ENCODE measurements at places on chromosomes 5 and 9.

DNA sequence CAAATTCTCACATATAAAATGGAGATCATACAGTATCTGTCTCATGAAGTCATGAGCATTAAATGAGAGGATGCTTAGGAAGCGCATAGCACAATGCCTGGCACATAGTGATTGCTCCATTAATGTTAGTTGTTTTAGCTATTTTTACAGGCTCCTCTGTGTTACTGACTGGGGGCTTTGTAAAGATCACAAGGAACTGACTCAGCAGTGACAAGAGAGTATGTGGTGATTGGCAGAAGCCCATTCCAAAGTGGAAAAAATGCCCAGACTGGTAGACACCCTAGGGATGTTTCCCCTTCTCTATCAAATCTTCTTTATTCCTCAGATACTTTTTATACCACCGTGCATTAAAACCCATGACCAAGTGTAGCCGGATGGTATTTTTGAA lies 33.5 kb downstream of the ABLIM3 start:
- no peak for DNase-seq

DNA sequence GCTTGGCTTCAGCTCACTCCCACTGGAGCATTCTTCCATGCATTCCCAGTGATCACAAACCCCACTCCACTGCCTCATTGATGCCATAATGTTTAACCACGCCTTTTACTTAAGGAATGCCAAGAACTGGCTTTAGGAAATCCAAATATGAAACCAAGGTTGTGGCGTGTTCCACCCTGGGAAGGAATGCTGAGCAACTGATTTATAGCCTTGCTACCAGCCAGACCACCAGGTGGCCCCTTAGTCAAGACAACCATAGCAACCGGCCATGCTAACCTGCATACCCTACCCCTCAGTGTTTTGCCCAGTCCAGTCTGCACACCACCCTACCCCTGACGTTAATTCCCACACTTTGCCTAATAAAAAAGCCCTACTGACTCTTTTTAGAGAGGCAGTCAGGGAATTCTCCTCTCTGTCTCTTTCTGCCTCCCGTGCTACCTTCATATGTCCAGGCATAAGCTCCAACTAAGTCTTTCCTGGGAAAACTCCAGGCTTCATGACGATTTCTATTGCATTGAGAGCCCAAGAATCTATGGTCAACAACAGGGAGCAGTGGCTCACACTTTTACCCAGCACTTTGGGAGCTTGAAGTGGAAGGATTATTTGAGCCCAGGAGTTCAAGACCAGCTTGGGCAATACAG lies 27.0 kb upstream of the PRRC2B start:
- no peak for DNase-seq

GRCh38 chr9:134660407-134660806 lies 18.8 kb downstream of the COL5A1 start:
- no peak for DNase-seq

DNA sequence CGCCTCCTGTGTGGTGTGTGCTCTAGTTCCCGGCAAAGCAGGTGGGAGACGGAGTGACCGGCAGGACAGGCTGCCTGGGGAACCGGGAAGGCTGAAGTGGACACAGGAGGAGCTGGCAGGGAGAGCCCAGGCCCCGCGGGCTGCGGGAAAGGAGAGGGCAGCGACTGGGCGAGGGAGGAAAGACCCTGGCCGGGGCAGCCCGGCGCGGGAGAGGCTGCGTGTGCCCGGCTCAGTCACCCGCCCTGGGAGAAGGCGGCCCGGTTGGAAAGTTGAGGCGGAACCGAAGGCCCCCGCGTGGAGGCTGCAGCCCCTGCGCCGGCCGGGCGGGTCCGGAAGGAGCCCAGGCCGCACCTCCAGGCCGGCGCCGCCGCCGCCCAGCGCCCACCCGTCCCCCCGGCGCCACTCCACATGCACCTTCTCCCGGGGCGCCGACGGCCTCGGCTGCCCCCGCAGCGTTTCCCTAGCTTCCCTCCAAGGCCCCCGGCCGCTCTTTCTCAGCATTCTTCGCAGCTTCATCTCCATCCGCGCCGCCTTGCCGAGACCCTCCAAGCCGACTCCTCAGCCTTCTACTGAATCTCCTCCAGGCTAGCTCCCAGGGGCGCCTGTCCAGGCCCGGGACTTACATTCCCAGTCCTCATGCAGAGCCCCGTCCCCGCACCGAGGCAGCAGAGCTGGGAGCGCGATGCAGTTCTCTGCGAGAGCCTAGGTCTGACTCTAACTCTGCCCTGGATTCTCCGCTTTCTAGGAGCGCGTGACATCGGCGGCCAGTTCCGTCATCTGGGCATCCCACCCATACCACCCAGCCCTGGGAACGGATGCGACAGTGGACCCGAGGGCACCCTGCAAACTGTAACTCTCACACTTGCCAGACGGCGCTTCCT lies 152.0 kb downstream of the ERCC6L2 start:
- no peak for DNase-seq

DNA sequence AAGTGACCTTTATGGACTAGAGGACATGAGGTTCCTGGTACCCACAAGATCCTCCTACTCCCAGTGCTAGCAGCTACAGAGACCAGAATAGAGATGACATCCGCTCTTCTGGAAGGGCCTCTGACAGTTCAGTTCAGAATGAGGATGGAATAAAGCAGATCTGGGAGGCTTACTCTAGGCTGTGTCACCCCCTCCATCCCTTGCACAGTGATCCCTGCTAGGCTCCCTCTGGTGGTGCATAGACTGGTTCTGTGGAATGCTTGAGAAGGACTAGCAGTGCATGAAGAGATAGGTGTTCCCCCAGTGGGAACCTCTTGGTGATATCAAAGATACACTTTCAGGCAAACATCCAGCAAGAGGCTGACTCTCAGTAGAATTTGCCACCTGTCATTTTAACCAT lies 83.0 kb downstream of the NPR3 start:
- no peak for DNase-seq

DNA sequence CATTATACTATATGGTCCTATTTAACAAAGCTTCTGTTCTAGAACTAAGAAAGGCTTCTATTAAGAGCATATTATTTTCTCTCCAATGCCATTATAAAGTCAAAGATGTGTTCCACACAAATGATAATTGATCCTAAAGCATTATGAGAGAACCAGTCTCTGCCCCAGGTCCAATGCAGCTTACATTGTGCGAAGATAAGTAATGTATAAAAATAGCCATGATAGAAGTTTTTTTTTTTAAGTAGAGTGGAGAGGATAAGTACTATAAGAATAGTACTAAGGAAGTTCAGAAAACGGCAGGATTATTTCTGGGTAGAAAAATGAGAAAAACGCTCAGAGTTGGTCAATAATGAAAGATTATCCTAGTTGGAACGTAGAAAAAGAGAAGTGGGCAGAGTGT lies 15.6 kb downstream of the UBTD2 start:
- DNase-seq, result no peak

DNA sequence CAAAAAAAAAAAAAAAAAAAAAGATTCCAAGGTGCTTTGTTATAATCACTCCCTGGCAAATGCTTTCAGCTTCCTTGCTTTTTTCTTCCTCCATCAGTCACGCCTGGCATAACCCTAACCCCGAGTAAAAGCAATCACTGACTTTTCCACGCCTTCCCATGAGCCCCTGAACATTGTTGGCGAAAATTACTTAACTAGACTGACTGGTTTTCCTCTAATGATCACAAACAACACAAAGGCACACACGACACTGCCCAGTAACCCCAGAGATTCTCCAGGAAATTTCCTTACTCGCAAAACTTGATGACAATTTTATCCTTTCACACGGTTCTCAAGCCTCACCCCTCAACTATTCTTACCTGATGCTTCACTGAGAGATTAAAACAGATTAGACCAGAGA lies 11.4 kb upstream of the PTGR1 start:
- DNase-seq, result no peak

DNA sequence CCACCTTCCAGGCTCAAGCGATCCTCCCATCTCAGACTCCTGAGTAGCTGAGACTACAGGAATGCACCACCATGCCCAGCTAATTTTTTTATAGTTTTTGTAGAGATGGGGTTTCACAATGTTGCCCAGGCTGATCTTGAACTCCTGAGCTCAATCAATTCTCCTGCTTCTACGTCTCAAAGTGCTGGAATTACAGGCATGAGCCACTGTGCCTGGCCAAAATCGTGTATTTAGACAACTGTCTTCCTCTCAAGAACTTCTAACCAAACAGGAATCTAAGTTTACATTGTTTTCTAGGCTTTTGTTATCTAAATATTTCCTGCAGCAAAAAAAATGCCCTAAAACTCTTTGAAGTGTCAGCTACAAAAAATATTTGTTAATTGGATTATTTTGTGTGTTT lies 78.8 kb downstream of the NLN start:
- no peak for DNase-seq

GRCh38 chr5:169175733-169176132 lies 125.2 kb downstream of the SLIT3 start:
- no peak for DNase-seq

GRCh38 chr5:172493461-172493860 lies 39.1 kb upstream of the SH3PXD2B start:
- DNase-seq, result no peak

- DNase-seq, result no peak
Measured at GRCh38 chr5:93151896-93152295, 429.1 kb downstream of the NR2F1-AS1 start.

- DNase-seq, result no peak
Measured at GRCh38 chr5:120778491-120779484, 314.7 kb downstream of the PRR16 start.

DNA sequence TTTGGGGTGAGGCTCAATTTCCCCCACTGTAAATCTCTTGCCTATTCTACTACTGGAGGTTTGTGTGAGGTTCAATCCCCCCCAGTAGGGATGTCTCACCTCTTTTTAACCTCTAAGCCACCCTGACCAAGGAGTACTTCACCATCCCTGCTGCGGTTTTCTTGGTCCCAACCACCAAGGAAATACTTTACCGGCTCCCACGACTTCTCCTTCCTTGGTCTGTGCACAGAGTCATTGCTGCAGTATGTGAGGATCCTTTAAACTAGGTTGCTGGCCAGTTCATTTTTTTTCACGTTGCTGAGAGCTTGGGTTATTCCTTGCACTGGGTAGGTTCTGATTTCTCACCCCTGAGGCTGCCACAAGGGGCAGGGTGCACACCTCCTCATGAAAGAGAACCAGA lies 22.5 kb upstream of the HMGCS1 start:
- no peak for DNase-seq

DNA sequence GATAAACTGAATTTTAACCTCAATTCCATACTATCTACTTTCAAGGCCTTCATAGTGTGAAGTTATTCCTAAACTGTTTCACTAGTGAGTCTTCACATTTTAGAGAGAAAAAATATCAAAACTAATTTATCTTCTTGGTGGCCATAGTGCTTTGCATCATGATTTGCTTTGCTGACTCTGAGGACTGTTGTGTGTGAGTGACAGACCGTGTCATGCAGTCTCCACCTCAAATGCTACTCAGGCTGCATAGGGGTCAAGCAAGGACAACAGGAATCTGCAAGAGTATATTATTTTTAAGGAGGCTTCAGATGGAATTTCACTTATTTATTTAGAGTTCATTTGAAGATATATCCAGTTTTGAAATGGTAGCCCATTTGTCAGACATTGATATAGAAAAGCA lies 34.5 kb downstream of the MACIR start:
- DNase-seq, result no peak

DNA sequence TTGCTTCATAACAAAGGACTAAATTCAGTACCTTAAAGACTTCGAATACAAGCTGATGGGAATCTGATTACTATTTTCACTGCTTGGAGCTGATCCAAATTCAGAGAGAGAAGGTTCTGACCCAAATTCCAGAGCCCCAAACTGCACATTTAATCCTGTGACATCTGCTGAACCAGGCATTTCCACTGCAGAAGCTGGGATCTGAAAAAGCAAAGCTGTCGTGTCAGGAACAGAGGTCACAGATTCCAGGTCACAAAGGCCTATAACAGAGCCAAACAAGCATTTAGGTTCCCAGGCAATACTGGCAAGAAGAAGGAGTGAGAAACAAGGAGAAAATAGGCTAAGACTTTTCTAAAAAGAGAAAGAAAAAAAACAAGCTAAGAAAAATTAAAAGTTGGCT lies 105.3 kb downstream of the UBAP2 start:
- DNase-seq, result no peak

DNA sequence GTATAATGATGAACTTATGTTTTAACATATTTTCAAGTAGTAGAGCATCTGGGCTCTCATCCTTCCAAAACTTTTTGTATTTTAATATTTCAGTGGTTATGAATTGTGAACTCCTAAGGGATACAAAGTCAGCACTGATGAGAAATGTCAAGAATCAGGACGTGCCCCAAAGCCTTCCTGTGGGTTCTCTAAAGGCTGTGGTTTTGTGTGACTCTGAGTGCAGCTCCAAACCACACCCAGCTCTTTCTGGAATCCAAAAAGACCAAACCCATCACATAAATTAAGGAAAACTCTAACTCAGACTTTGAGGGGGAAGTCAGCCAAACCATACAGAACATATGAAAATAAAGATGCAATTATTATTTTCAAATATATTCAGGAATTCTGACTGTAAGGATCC lies 40.8 kb upstream of the SMU1 start:
- DNase-seq, result peak; percentile 41

- DNase-seq, result no peak
Measured at GRCh38 chr5:74262544-74263207, 377.9 kb downstream of the ENC1 start.

DNA sequence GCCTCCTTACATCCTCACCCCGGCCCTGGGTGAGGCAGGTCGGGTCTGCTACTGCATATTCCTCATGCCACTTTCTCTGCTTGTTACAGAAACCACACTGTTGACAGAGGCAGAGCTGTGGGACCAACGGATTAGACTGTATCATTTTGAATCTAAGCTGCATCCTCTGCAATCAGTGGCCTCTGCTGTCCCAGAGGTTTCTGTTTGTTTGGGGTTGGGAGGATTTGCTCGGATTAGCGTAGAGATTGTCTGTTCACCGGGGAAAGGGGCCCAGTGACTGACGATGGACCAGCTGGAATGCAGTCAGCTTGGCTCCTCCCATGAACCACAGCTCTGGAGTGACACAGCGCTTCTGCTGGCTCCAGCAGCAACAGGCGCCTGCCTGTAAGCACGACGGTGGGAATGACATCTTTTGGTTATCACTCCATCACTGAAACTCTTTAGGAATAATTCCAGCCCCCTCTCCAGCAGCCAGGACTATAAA lies 37.3 kb upstream of the ADRA1B start:
- DNase-seq, result no peak

- peak; percentile 1 for DNase-seq
Measured at GRCh38 chr9:118059484-118060278, 355.5 kb downstream of the TLR4 start.

- DNase-seq, result no peak
Measured at GRCh38 chr9:124238546-124239140, 19.1 kb upstream of the NEK6 start.
